ENCODE measurements at places on chromosomes 12 and 14.

GRCh38 chr12:91355150-91356006, 172.8 kb upstream of the DCN start:
- peak; percentile 3 for DNase-seq

DNA sequence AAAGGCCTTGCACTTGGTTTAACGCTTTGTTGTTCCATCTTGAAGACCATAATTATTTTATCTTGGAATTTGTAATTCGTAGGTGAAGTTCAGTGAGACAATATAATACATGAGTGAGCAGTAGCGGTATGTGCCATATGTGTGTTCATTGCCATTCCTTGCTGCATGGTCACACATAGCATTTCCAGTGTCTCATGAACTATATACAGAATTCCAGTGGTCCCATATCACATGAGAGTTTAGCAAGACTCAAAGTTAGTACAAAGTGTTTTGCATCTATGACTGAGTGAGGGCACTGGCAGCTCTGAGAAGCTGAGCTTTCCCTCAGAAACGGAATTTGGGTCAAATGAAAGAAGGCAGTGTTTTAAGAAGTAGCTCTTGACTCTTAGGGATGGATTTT, 359.8 kb downstream of the FOXG1 start:
- no peak for DNase-seq

DNA sequence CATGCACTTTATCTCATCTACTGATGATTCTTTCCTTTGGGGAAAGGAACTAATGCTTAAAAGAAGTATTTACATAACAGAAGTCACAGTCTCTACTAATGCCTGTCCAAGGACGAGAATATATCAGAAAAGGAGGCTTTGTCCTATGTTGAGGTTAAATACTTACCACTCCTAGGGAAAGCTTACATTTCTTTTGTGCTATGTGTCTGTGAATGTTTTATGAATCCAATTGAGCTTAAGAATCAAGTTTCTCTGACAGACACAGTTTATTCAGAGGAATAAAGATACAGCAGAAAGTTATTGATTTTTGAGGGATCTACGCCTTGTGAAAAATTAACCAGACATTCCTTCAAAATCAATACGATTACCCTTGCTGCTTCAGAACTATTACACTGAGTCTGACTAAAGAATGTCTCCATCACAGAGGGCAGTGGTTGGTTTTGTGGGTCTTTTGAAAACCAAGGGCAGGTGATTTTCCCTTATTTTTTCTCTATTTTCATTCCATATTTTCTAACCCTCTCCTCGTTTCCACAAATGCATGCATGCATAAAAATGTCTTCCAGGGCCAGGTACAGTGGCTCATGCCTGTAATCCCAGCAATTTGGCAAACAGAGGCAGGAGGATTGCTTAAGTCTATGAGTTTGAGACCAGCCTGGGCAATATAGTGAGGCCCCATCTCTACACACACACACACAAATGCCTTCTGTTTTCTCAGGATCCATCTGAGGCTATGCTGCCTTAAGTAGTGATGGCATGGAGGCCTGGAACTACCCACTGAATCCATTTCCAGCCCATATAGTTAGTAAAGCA, 1095.1 kb downstream of the GALC start:
- DNase-seq: no peak

- no peak for DNase-seq
These were observed 8.5 kb downstream of the CTDSP2 start for GRCh38 chr12:57837864-57838562.

- DNase-seq: no peak
These were observed 113.8 kb upstream of the DIO2 start for GRCh38 chr14:80325112-80325511.

- no peak for DNase-seq
These were observed 64.5 kb downstream of the CRADD start for GRCh38 chr12:93741659-93742109.

DNA sequence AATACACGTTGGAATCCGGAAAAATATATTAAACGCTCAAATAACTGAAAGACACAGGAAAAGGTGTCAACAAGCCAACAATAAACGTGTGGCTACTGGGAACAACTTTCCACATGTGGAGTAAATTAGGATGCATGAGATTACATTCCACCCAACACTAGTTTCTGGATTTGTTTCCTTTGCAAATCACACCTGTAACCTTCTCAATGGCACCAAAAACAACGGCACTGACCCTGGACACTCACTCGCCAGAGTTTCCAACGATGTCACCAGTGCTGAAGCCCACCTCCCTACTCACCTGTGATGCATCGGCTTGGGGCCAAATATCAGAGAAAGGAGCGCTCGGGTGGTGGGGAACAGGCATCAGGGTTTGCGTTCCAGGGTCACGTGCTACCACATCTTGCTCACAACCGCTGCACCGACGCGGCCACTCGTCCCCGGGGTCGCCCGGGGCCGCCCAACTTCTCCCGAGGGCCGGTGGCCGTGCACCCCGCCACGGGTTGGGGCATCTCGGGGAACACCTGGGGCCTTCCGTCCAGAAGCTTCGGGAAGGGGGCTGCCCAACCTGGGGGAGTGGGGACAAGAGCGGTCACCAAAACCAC, 629 bp downstream of the PRDM4 start:
- DNase-seq: peak; percentile 25

DNA sequence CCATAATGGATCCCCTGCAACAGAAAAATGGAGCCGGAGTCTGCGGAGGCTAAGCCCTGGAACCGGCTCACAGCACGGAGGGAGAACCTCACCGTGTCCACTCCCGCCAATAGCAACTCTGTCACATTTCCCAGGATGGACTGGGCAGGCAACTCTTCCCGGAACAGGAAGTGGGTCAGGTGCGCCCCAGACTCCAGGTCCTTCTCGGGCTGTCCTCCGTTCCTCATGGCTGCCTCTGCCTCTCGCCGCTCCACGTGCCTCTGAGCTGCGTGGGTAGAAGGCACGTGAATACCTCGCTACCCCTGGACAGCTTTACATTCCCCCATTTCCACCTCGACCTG, 2.2 kb downstream of the CYP27B1 start:
- no peak for DNase-seq

- no peak for DNase-seq
These were observed 44.5 kb downstream of the ASCL4 start for GRCh38 chr12:107818984-107819383.

- DNase-seq: no peak
These were observed 31.3 kb downstream of the ACTN1 start for GRCh38 chr14:68947802-68948201.

GRCh38 chr12:48602192-48602989, 32.5 kb upstream of the LALBA start:
- no peak for DNase-seq

DNA sequence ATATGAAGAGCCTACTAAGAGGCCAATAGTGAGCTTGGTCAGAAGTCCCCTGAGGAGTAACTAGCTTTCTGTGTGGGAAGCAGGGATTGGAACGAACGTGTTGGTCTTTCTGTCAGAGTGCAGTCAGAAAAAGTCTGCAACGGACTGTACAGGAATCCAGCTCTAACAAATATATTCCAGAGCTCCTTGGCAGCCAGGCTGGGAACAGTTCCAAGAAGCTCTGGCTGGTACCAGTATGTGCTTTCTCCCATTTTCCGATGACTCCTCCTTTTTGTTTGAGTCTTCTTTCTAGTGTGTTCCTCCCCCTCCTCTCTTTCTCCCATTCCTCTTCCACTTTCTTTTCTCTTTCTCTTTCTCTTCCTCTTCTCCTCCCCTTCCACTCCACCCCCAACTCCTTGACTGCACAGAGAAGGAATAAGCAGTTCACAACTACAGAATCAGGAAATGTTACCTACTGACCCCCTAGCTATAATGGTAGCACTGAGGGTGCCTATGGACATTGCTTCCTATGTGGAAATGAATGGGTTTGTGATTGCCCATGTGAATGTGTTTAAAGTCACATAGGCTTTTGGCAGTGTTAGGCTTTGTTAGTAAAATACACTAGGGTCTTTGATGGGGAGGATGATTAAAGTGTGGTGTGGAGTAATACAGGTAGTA, 59.9 kb downstream of the TTLL5 start:
- peak; percentile 63 for DNase-seq

GRCh38 chr12:1425396-1425729, 169.0 kb downstream of the FBXL14 start:
- no peak for DNase-seq

DNA sequence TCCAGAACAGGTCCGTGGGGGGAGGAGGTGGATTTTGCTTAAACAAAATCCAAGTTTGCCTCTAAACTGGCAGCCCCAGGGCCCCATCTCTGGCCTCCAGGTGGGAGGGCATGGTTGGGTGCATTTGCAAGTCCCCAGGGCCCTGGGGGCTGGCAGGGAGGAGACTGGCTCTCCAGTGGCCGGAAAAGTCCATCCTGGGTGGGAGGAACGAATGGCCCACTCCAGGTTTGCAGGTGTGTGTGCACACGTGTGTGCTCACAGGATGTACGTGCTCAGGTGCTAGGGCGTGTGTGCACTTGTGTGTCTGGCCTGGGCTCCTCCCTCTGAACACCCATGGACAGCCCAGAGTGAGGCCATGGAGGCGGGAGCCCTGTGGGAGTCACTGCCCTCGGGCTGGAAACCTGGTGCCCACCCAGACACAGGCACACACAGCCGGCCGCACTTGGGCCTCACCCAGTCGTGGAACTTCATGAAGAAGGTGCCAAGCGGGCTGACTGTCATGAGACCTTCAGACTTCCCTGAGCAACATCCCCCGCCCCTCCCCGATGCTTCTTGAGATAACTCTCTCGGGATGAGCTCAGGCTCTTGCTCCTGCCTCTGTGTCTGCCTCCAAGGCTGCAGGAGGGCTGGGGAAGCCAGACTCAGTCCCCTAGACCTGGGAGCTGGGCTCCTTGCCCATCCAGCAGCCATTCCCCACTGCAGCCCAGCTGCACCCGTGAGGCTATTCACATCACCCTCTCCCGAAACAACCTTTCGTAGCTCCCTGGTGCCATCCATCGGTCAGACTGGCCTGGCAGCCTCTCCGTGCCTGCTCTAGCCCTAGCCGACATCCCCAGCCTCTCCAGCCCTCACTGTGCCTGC, 9.4 kb downstream of the AHNAK2 start:
- DNase-seq: no peak

DNA sequence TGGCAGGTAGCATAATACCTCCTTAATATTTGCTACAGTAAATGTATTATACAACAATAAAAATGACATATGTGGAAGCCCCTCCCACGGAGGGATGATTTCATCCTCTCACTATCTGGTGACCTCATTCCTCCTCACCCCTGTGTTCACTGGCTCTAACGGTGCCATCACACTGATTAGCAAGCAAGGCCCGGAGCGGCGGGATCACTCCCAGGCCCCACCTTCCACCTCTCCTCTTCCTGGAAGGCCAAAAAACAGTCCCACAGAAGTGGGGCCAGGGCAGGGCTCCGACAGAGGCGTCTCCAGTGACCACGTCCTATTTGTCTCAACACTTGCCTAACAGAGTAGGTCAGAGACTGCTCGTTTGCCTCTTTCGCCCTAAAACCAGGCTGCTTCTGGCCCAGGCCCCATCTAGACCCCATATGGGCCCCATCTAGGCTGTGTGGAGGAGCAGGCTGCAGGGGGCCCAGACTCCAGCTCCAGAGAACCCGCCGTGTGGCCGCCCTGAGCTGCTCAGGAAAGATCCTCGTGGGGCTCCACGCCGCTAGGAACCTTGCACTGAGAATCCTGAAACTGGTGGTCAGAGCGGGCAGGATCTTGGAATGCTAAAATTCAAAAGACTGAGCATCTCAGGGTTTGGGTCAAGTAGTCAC, 3.7 kb downstream of the SELPLG start:
- no peak for DNase-seq

- DNase-seq: no peak
These were observed 1.6 kb downstream of the TMEM229B start for GRCh38 chr14:67486890-67487289.

GRCh38 chr14:22319526-22320361, 269.3 kb downstream of the DAD1 start:
- peak; percentile 10 for DNase-seq

- DNase-seq: no peak
These were observed 95.1 kb downstream of the EP400 start for GRCh38 chr12:132044661-132045412.

DNA sequence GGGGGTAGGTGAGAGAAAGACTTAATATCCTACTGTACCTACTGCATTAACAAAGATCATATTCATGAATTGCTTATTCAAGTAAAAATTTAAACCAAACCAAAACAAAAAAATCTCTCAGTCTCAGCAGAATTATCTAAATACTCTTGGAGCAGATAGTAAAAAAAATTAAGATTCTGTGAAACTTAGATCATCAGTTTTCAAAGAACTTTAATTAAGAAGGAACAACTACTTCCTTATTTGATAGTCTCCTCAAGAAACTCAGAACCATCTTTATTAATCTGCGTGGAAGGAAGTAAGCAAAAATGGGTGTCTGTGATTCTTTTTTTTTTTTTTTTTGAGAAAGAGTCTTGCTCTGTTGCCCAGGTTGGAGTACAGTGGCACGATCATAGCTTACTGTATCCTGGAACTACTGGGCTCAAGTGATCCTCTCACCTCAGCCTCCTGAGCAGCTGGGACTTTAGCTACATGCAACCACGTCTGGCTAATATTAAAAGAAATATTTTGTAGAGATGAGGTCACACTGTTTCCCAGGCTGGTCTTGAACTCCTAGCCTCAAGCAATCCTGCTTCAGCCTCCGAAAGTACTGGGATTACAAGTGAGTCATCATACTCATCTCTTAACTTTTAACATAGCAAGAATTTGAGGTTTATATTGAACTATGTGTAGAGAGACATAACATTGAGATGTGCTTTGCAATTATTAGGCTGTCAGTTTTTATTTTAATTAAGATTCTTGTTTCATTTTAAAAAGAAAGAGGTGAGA, 37.4 kb downstream of the GAS2L3 start:
- no peak for DNase-seq

GRCh38 chr12:20368114-20368650, at the start of gene PDE3A:
TSS of gene PDE3A (plus strand) at chr12:20368537. CDS start at chr12:20369285, 748 bp downstream.
- peak; percentile 33 for DNase-seq

GRCh38 chr12:39037115-39037514, 131.7 kb upstream of the CPNE8 start:
- DNase-seq: no peak

DNA sequence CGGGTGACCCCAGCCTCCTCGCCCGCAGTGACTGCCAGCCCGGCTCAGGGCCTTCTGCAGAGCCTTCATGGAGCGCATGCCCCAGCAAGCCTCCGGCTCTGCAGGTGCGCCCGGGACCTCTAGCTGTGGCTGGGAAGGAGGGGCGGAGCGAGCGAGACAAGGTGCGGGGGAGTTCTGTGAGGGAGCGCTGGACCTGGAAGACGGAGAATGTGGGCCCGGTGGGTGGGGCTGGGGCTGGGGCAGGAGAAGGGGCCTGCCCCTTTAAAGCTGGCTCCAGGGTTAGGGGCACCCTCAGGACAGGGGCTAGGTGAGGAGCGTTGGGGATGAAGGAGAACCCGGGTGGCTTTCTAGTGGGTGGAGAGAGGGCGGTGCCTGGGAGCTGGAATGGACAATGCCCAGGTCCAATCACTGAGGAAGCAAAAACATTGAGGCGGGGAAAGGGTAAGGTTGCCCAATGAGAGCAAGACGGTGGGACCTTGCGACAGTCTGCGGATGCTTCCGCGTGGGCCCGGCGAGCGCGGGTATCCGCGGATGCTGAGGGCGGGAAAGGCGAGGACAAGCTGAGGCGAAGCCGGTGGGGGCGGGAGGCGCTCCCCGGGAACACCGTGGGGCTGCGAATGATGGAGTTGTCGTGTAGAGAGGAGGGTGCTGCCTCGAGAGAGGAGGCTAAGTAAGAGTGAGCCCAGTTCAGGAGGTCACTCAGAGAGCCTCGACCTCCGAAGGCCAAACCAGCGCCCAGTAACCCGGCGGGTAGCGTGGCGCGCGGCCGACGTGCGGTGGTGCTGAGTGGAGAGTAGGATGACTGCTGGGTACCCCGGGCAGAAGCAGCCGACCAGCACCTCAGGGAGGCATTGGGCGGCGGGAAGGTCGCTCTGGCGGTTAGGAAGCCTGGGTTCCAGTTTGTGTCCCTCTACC, at the start of gene GLS2:
Gene GLS2, minus strand, starts transcription at position 121 of the 915 bp plus-strand sequence. Its CDS starts 43 bp downstream, at position 78.
- DNase-seq: peak; percentile 69

Measured in nucleus accumbens (tissue), 56 donors.